ENCODE measurements at places on chromosomes 7 and 10.

- no peak for DNase-seq
Observed at GRCh38 chr7:31171984-31172383, 119.9 kb downstream of the ADCYAP1R1 start.

GRCh38 chr7:125547505-125547904, 617.9 kb upstream of the POT1 start:
- no peak for DNase-seq

GRCh38 chr10:25334445-25334844, 159.6 kb downstream of the GPR158 start:
- no peak for DNase-seq

- no peak for DNase-seq
Observed at GRCh38 chr7:30065746-30066145, 37.5 kb downstream of the PLEKHA8 start.

- DNase-seq: no peak
Observed at GRCh38 chr10:90977162-90977854, 56.4 kb upstream of the ANKRD1 start.

DNA sequence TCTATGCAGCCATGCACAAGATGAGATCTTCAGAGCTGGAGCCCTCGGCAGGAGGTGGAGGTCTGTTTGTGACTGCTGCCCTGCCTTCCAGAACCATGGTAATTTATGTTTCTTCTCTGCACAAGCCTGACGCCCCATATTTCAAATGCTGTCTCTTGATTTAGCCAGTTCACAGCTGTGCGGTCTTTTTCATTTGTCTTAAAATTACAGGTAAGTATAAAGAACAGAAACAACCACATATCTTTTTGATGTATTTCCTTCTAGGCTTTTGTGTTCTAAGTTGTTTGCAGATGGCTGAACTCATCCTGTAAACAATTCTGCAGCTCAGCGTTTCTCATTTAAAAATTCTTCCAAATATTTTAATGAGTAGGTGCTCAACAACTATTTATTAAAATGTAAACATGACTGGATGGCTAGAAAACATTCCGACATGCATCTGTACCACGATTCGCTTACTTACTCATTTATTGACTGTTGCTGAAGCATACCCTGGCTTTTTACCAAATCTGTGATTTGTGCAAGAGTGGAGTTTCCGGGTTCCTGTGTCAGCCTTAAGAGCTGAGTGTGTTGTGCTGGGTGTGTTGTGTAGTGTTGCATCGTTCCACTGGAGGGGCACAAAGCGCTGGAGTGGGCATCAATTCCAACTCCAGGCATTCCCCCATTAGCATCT, 58.9 kb downstream of the PIP4K2A start:
- DNase-seq: peak; percentile 42

GRCh38 chr10:93873420-93874115, 20.2 kb upstream of the SLC35G1 start:
- no peak for DNase-seq

DNA sequence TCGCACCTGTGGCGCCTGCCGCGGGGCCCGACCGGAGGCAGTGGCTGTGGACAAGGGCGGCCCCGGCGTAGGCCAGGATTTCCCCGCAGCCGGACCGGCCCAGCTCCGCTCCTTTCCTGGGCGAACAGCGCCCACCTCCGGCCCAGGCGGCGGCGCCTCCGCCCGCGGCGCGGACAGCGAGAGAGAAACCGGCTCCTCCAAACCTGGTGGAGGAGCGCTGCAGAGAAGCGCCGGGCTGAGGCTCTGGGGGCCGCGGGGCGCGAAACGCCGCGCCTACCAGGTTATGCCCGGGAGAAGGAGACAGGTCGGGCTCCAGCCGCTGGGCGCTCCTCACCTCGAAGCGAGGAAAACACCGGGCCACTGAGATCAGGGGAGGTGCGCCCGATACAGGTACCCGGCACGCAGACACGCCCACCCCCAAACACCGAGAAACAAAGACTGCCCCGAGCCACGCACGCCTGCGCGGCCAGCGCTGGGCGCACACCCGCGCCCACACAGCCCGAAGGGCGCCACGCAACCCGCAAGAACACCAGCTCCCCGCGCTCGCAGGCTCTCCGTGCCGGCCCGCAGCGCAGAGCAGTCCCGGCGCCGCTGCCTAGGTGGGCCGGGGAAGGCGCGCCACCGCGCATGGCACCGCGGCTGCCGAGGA, 3.3 kb downstream of the GRID1 start:
- no peak for DNase-seq

DNA sequence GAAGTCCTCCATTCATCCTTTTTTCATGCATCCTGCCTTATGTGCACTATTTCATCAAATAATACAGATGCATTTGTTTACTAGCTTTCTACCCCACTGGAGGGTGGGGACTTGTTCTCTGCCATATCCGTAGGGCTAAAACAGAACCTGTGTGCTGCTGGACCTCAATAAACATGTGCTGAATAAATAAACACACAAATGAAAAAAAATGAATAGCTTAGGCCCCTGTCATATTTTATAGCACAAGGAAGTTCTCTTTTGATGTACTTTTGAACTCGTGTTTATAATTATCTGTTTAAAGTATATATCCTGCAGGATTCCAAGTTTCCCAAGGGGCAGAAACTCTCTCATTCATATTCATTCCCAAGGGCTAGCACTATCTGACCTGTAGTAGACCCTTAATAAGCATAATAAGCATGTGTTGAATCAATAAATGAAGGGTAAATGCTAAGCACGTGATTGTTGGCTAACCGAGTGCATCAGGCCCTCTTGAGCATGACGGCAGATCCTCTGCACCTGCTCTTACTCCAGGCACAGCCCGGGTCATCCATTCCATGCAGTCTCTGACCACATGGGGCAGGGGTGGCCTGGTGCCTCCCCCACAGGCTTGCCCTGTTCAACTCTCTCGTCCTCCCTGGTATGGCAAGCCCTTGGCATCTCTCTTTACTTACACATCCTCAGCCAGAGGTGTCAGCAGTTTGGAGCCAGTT, 474.1 kb upstream of the ZMIZ1 start:
- DNase-seq: no peak

- DNase-seq: no peak
Observed at GRCh38 chr7:85823396-85824080, 636.7 kb upstream of the SEMA3D start.

- no peak for DNase-seq
Observed at GRCh38 chr7:43763183-43763582, 4.7 kb downstream of the BLVRA start.

GRCh38 chr7:25289518-25289917, 61.2 kb upstream of the NPVF start:
- no peak for DNase-seq

DNA sequence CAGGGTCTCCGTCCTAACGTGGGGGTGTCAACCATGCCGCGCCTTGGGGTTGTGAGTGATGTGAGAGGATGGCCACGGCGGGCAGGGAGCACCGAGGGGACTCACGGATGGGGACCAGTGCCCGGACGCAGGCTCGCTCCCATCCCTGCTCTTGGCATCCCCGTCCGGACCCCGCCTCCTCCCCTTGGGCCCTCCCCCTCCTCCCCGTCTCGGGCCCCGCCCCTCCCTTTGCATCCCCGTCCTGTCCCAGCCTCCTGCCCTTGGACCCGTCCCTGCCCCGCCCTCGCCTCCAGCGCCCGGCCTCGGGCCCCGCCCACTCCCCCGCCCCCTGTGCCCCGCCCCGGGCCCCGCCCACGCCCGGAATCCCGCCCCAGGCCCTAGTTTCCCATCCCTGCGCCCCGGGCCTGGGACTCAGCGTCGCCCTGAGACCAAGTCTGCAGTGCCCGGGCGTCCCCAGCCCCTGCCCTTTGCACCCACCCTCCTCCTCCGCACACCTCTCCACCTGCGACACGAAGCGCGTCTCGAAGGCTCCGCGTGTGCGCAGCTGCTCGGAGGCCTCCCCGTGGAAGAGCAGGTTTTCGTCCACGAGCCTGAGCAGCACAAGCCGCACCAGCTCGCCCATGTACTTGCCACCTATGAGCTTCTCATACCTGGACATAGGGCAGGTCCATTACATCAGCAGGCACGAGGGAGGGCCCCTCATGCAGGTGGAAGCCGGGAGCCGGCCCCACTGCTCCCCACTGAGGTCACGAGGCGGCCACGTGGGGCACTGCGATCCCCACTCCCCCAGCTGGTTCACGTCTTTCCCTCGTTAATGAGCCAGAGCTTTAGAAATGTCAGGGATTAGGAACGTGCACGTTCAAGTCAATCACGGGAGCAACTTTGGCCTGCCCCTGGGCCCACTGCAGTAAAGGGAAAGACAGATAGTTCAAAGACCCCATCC, 5.1 kb upstream of the MYL7 start:
- DNase-seq: peak; percentile 77

DNA sequence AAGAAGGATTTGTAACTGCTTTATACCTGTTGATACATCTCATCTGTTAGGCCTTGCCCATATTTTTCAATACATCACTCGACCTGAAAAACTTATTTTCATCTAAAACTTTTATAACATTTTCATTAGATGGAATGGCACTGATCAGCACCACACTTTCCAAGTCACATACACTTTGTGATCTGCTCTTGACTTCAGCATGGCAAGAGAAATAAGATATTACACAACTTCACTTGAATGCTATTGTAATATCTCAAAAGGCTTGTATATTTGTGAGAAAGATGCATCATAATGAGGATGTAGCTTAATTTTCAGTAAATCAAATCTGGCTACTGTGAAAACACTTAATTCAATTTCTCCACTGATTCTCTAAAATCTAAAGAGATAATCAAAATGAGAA, 126.2 kb downstream of the MICU1 start:
- no peak for DNase-seq

DNA sequence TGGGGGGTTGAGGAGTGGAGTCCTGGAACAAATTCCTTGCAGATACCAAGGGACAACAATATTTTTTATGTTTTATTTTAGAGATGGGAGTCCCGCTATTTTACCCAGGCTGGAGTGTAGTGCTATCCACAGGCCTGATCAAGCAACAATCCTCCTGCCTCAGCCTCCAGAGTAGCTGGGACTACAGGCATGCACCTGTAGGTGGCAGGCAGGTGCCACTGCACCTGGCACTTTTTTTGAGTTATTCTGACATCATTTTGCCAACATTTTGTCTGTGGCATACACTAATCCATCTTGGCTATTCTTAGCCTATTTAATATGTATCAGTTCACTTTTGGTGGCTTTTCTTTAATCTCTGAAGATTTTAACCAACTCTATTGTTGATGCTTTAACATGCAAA, 317.8 kb upstream of the MTPN start:
- DNase-seq: no peak

GRCh38 chr7:25545124-25546008, 317.1 kb upstream of the NPVF start:
- no peak for DNase-seq

DNA sequence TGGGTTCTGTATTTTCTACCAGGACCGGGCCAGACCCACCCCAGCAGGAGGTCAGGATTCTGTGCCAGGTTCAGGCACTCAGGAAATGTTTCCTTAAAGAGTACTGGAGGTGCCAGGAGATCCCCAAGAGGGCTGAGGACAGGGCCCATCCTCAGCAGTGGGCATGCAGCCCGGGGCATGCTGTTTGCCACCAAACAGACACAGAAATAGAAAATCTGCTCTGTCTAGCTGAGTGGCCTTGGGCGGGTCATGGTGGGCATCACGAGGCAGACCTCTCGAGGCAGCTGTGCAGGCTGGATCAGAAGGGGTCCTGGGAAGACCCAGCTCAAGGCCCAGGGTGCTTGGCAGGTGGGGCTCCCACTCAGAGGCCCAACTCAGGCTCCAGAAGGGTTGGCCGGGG, 105.0 kb downstream of the FAM53B start:
- DNase-seq: no peak

DNA sequence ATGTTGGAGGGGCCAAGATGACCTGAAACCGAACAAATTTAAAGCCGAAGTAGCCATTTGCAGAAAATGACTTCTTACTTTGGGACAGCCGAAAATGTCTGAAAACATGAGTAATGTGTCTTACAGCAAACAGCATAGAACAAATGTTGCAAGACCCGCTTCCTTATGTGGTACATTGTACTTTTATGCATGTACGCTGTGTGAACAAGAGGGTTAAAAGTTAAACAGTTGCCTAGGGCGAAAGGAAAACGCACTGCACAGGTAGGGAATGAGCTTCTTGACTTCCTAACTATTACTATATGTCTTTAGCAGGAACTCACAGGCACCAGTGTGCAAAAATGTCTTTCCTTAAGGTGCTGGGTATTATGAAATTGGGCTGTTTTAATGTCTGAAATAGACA, 303.5 kb upstream of the MGMT start:
- no peak for DNase-seq

DNA sequence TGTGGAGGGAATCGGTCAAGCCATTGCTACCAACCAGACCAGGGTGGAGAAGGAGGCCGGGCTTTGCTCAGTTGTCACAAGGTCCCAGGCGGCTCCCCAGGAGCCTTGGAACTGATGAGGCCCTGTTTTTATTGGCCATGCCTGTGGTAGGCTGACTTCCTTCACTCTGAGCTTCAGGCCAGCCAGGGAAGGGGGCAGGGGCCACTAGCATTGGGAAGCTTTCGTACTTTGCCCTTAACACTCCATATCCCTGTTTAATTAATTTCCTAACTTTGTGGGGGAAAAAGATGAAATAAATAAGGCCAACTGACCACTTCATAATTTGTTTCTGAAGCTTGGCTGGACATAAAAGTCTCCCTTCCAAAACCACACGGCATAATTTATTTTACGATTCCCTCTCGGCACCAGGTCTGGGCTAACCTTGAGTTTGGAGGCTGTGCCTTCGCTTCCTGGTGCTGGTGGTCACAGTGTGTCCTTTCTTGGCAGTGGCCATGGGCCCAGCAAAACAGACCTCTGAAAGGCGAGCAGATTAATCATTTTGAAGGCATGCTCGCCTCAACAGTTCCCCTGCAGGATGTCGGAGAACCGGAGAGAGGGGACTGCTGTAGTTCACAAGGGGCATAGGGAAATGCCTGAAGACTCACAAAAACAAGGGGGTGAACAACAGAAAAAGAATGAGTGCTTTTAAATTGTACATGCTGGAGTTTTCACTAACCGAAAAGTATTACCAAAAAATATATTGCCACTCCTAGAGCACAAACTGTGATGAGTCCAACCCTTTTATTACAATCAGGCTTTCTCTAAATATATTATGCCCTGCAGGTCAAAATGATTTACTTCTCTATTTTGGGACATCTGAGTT, 966.0 kb downstream of the LRMDA start:
- DNase-seq: no peak

GRCh38 chr7:44353668-44354067, 28.3 kb upstream of the CAMK2B start:
- DNase-seq: no peak

DNA sequence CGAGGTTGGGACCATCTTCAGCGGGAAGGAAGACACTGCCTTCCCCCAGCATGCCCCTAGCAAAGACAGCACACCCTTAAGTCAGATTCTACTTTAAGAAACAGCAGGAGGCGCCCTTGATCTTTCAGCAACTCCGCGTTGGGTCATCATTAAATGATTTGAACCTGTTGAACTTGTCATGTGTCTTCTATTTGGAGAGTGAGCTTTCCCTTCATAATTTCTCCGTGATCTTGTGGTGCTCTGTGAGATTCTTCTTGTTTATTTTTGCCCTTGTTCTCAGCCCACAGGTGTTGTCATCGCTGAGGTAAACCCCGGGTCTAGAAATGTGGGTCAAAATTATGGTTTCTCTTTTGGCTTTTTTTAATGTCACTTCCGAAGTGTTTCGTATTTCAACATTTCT, 49.5 kb upstream of the PITRM1 start:
- DNase-seq: no peak

All from activated T-cell treated with anti-CD3 and anti-CD28 coated beads, Interleukin-2, amount 50 U/mL, for 72 hours (primary cell).